ENCODE measurements at places on chromosomes 5 and 9.

DNA sequence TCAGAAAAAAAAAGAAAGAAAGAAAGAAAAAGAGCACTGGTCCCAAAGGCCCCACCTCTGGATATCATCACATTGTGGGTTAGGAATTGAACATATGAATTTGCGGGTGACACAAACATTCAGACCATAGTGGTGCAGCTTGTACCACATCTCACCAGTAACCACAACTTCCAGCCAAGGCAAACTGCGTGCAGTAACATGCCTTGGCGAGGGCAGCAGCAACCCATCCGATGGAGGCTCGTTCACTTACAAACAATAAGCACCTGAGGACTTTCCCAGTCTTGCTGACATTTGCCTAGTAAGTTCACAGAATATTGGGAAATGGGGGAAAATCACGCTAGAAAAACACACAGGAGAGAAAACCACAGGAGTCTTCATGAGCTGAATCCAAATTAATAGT is 508.1 kb downstream of the ZNF608 start:
- DNase-seq, result no peak

DNA sequence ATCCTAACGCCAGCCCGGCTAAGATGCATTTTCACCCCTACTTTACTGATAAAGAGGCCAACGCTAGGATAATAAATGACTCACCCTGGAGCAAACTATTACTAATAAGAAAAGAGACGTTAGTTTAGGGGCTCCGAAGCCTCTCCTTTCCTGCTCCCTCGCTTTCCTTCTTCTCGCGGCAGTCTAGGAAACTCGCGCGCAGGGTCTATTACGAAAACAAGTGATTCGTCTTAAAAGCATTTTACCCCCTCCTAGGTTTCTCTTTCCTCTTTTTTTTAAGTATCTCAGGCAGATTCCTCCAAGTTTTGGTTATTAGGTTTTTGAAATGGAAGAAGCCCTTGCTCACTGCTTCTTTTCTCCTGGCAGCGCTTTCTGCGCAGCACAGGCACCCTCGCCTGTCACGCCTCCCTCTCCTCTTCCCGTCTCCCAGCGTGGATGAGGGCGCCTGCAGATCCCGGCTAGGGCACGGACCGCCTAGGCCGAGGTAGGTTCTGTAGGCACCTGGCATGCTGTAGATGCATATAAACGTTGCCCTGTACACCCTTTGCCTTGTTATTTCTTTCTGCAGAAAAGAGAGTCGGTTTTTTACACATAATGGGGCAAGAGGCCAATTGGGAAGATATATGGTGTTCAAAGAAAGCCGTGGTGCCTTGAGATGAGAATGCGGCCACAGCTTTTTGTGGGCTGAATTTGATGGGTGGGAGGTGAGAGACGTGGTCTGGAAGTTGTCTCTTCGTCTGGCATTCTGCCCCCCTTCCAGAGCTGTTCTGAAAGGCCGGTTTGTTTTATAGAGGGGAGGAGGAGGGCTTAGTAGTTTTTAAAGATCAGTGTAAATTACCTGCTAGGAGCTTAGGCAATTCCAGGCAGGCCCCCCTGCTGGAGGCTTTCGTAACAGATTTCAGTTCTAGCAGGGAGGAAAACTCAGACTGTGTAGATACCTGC is 983 bp downstream of the GCNT1 start:
- no peak for DNase-seq

- no peak for DNase-seq
Observed at GRCh38 chr9:124869986-124870560, 8.1 kb downstream of the ARPC5L start.

GRCh38 chr5:115487756-115488155 is 56.8 kb downstream of the FEM1C start:
- DNase-seq, result no peak

- no peak for DNase-seq
Observed at GRCh38 chr9:36120705-36121104, 15.8 kb upstream of the GLIPR2 start.

DNA sequence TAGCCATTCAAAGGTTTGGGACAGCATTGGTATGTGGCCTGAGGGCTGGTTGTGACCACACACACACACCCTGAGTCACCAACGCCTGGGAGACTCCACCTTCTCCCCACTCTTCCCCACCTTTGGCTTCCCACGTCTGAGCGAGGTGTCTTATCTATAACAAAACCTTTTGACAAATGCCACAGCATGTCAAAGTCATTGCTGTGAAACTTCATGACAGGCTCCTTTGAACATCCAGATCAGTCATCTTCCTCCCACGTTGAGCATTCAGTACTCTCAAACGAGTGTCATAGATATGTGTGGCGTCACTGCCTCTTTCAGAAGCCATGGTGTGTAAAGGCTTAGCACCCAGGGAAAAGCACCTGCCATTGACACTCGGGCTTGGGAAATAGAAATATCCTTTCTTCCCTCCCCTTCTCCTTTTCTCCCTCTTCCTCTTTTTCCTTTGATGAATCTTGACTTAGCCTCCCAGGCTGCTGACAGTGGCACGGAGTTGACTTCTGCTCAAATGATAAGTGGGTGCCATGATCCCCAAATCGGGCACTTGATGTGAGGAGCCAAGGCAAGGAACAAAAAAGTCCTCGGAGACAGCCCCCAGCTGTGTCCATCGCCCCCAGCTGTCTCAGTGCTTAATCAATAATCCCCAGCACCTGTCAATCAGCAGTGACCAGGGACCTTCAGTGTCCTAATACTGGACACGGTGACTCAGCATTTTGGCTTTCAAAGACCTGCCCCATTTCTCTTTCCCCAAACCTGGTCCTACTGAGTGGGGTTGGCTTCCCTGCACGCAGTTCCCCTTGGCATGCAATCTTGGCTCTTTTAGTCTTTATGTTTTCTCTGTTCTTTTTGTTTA is 114.8 kb downstream of the FGF18 start:
- no peak for DNase-seq
